ENCODE measurements at places on chromosomes 7 and 10.

DNA sequence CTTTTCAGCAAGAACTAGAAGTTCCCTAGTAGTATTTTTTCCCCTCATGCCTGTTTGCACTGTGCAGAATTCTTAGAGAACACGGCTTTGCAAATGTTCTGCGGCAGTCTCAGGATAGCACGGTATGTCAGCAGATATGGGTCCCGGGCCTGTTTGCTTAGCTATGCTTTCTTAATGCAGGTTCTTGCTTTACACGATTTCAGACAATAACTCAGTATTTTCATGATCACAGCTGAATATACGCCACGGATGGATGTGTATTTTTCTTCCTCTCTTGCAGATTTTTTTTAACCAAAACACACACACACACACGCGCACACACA, 137.3 kb downstream of the HECW1 start:
- DNase-seq: no peak

DNA sequence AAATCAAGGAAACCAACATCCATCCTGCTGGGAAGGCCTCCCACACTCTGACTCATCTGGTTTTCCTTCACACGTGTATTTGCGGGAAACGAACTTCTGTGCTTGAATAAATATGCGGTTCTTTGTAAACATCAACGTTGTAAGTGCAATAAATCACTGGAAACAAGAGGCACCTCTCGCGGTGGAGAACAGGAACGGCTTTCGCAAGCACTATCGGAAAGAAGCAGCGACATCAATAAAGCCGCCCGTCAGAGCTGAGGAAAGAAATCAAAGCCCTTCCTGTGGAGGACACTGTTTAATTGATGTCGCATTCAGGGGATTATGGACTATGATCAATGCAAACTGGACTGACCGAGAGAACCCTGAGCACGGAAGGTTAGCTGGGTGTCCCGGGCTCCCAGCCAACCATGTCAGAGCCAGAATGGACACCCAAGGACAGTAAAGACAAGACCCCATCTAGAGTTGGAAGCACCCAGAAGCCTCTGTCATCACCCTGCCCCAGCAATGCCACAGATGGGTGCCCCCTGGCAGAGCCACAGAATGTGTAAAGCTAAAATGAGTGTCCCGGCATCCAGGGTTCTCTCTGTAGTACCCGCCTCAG, 37.6 kb downstream of the OAT start:
- DNase-seq: no peak

- DNase-seq: no peak
These were observed 13.8 kb upstream of the LMOD2 start for GRCh38 chr7:123641901-123642300.

GRCh38 chr7:22182149-22182548, 174.8 kb downstream of the RAPGEF5 start:
- no peak for DNase-seq

- DNase-seq: no peak
These were observed 160.1 kb downstream of the GALNT11 start for GRCh38 chr7:152185558-152185957.

- DNase-seq: no peak
These were observed 117.0 kb downstream of the MKX start for GRCh38 chr10:27628621-27629020.

All from right hindlimb (tissue), 1 donor.